ENCODE measurements at places on chromosomes 11 and 22.

GRCh38 chr11:119284344-119285157 lies 32.4 kb downstream of the MCAM start:
- DNase-seq: peak; percentile 62

DNA sequence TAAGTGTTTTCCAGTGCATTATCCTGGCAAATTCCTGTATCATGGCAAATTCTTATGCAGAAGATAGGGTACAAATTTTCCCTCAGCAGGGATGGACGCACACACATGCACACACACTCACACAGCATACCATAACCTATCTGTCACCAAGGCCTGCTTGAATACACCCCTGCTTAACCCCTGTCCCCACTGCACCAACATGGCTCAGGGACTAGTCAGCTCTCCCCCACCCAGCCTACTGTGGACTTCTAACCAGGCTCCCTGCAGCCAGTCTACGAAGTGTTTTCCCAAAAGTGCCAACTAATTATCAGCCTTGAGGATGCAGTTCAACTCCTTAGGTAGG lies 63.1 kb downstream of the RAB30 start:
- no peak for DNase-seq

DNA sequence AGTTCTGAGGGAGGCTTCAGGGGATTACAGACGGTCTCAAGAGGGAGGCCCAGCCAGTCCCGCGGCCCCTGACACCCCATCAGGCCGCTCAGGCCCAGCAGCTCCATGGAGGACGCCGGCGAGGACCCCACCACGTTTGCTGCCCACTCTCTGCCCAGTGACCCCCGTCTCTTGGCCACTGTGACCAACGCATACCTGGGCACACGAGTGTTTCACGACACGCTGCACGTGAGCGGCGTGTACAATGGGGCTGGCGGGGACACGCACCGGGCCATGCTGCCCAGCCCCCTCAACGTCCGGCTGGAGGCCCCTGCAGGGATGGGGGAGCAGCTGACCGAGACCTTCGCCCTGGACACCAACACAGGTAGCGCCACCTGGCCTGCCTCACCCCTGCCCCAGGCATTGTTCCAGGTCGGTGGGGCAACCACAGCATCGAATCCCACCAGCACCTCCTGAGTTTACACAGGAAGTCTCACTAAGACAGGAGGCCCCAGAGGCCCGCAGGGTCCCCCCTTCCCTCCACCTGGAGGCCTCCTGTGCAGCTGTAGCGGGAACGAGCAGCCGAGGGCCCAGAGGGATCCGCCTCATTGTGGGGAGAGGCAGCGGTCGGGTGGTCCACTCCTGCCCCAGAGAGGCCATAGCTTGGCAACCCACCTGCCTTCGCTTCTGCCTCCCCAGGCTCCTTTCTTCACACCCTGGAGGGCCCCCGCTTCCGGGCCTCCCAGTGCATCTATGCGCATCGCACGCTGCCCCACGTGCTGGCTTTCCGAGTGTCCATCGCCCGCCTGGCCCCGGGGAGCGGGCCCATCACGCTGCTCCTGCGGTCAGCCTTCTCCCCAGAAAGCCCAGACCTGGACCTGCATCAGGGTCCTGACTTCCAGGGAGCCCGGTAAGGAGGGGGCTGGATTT lies 1.0 kb downstream of the PGGHG start:
- no peak for DNase-seq

DNA sequence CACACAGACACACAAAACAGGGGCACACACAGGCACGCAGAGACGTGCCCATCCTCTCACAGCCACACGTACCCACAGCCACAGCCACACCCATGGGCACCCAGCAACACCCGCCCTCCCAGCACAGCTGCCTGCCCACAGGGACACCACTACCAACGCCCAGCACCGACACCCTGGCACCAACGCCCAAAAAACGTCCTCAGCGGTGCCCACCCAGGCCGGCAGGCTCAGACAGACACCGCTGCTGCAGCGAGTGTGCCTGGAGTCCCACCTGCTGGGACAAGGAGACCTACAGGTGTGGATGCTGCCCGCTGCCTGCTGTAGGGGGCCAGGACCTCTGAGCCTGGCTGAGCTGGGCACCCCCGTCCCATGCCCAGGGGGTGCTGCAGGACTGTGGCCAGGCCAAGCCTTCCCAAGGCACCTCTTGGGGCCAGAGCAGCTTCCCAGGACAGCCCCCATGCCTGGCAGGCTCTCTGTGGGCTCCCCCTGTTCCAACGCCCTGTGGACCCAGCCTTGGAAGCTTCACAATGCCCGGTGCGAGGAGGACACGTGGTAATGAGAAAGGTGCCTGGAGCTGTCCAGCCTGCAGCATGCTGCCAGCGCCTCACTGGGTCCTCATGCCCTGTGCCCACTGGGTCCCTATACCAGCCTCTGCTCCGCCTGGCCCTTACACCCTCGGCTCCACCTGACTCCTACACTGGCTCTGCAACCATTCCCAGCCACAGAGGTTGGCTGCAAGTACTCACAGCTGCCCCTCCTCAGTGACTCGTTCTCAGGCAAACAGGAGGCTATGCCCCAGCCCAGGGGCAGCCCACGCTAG lies 45.8 kb upstream of the TH start:
- no peak for DNase-seq

DNA sequence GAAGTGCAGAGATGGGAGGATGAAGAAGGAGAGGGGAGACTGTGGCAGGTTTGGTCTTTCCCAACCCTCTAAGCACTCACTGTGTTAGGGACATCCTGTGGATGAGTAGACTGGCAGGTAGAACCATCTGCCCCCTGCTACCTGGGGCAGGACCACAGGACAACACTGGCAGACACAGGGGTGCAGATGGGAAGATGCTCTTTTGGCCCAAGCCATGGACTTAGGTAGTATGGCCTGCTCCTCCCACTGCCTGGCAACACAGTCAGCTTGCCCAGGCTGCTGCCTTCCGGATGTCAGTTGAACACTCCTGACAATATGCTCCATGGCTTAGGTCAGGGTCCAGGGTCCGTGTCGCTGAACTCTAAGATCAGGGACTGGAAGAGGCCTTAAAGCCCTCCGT lies 140.7 kb upstream of the NAV2 start:
- no peak for DNase-seq

DNA sequence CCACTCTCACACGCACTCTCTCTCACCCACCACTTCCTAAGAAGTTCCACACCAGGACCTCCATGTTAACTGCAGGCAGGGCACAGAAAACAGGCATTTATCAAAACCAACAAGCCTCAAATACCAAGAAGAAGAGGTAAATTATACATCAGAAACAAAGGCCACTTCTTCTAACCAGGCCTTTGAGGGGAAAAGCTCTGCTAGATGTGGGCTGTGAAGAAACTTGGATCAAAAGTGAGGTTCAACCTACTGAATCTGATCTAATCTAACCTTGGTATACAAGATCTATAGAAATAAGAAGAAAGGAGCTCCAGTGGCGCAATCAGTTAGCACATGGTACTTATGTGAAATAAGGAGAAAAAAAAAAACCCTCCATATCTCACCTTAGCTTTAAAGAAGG lies 91.9 kb downstream of the FAM168A start:
- DNase-seq: no peak

DNA sequence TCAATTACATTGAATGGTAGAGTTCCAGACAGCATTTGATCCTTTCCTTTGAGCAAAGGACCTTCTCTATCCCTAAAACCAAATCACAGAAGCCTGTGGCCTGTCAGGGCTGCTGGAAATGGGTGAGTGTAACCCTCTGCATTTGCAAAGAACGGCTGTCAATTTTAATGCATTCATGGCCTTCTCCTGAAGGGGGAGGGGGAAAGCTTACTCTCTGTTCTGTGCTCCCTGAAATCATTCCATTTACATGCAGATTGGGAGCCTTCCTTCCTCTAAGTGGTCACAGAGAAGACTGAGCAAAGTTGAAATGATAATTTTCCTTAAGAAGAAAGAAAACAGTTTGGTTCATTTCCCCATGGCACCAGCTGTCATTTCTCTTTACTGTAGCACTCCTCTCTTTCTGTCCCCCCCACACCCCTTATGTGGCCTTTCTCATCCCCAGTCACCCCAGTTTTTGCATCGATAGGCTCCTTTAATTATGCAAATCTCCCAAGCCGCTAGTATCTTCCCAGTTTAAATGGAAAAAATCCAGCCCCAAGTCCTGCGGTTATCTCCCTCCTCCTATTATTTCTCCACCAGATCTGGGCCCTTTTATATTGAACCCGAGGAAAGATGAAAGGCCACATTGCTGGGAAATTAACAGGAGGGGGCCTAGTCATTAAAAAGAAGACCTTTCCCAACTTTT lies 109.4 kb upstream of the KIRREL3 start:
- DNase-seq: no peak

- peak; percentile 40 for DNase-seq
Measured at GRCh38 chr11:89220684-89221339, 43.1 kb downstream of the TYR start.

- DNase-seq: no peak
Measured at GRCh38 chr11:76237914-76238313, 31.6 kb upstream of the WNT11 start.

GRCh38 chr11:40445391-40445790 lies 1014.1 kb downstream of the LRRC4C start:
- no peak for DNase-seq

DNA sequence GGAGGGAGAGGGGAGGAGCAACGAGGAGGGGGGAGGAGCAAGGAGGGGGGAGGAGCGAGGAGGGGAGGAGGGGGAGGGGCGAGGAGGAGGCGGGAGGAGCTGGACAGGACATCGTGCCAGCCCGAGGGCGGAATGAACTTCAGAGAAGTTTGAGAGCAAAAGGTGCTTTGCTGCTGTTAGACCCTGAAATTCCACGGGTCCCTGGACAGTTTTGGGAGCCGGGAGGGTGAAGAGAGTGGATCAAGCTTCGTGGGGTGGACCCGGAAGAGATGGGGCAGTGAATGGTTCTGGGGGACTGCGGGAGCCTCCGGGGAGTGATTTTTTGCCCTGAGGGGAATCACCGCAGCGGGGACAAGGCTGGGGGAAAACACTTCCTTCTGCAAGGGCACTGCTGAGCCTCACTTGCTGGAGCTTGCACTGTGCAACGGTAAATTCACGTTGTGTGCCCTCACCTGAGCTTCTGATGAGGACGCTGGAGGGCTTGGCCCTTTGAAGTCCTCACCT lies 10.7 kb upstream of the NLRP6 start:
- DNase-seq: no peak

DNA sequence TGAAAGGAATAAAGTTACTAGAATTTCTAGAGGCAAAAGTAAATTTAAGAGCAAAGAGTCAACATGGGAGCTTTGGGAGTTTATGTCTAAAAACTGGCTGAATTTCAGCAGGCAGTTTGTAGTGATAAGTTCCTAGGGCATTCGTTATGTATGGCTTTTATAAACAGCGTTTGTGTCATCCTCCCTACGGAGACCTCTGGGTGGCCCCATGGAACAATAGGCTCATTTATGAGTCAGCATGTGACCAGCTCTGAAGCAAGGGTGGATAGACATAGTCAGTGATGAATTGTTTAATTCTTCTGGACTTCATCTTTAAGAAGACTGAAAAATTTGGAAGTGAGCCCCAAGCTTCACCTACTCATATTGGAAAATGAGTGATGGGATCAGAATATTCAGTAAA lies 37.1 kb downstream of the SVIP start:
- DNase-seq: no peak

DNA sequence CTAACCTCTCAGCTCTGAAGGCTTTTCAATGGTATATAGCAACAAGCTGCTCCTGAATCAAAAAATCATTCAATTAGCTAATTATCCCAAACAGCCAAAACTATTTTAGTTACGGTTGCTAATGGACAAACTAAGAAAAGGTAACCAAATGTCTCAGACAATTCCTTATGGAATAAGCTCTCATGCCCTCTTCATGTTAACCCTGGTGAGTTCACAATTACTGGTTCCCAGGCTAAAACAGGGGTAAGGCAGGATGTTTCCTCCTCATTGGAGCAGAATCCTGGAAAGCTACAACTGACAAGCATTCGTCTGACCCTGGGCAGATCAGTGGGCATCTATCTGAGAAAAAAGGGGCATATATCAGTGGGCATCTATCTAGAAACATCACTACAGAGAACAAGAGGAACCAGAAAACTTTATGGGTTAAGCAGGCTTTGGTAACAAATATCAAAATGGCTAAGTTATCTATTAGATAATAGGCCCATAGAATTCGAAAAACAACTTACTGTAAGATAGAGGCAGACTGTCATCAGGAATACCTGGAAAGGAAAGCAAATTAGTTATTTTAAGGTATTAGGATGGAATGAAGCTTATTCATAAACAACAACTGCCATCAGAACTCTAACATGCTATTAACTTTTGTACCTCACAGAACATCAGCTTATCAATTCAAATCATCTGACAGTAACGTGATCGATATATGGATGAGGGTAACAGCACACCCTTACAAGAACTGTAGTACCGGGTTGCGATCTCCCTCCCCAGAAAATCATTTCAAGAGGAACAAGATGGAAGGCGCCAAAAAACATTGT lies 14.8 kb upstream of the WDR74 start:
- DNase-seq: no peak

GRCh38 chr11:30499940-30500339 lies 86.2 kb downstream of the MPPED2 start:
- DNase-seq: no peak

DNA sequence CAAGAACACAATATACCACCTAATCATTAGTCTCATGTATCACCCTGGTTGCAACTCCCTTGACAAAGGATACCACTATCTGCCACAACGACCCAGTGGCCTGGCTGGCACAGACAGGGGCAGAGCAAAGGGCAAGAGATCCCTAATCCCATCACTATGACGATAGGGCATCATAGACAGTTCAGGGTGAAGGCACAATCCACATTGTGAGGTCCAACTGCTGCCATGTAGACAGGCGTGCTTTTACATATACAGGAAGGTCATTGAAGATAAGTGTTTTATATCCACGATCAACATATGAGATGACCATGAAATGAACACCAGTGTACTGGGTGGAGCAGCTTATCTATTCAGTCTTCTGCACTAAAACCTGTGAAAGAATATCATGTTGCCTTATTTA lies 94.6 kb downstream of the IGLL1 start:
- no peak for DNase-seq

Data from NCI-H1105 treated with DMSO at 0.1 percent for 48 hours (cell line).